ENCODE measurements at places on chromosomes 1 and 21. TPM values are rescaled to one million over a fixed set of nuclear protein-coding genes. Genes with fewer than 3 reads are reported as not detected.

The S100A5 gene
- total RNA-seq, result not detected

The CTBS gene
- total RNA-seq, result 25.2 TPM

The FCRLB gene
- 0.51 TPM for total RNA-seq

The TMOD4 gene
- not detected for total RNA-seq

The SH2D1B gene
- not detected for total RNA-seq

The TXLNA gene
- 38.6 TPM for total RNA-seq

The S100A7 gene
- not detected for total RNA-seq

The RAB13 gene
- total RNA-seq, result 94.2 TPM

The LCE1D gene
- not detected for total RNA-seq

The PDE4B gene
- total RNA-seq, result 3.4 TPM

The SLC26A9 gene
- total RNA-seq, result 0.16 TPM

The SLC45A1 gene
- total RNA-seq, result 0.52 TPM

The EFNA1 gene
- 5.1 TPM for total RNA-seq

The TTC22 gene
- total RNA-seq, result 0.29 TPM

The ZNF695 gene
- 25.2 TPM for total RNA-seq

The OVAAL gene
- total RNA-seq, result not detected

The FYB2 gene
- 12.0 TPM for total RNA-seq

The MYOG gene
- total RNA-seq, result not detected

The KCNJ10 gene
- 0.26 TPM for total RNA-seq

The SMIM34 gene
- not detected for total RNA-seq

The LMX1A gene
- total RNA-seq, result 0.13 TPM

The CASQ1 gene
- 0.56 TPM for total RNA-seq

The ALX3 gene
- not detected for total RNA-seq

The CTXND2 gene
- not detected for total RNA-seq

The IL12RB2 gene
- 0.14 TPM for total RNA-seq

The CDK11B gene
- 35.2 TPM for total RNA-seq

The CRP gene
- total RNA-seq, result 0.92 TPM

The KLHDC7A gene
- 4.4 TPM for total RNA-seq

The PHTF1 gene
- 26.3 TPM for total RNA-seq

The LRRC71 gene
- total RNA-seq, result not detected

The TLCD4 gene
- 16.5 TPM for total RNA-seq

The DYNLT4 gene
- total RNA-seq, result not detected

The PSMA5 gene
- total RNA-seq, result 124 TPM

The AGMAT gene
- total RNA-seq, result 4.4 TPM

The SPRR2F gene
- not detected for total RNA-seq

The BLACAT1 gene
- total RNA-seq, result 5.2 TPM

The KCTD3 gene
- 41.3 TPM for total RNA-seq

The MSH4 gene
- 0.34 TPM for total RNA-seq

The SIK1 gene
- total RNA-seq, result 3.5 TPM

The LIPI gene
- total RNA-seq, result not detected

The TAF12 gene
- total RNA-seq, result 39.5 TPM

The SLC25A34 gene
- total RNA-seq, result 0.74 TPM

The PPM1J gene
- 9.6 TPM for total RNA-seq

The PADI4 gene
- not detected for total RNA-seq

The SLC9A1 gene
- total RNA-seq, result 29.2 TPM

The PTGS2 gene
- total RNA-seq, result 0.09 TPM

The LORICRIN gene
- total RNA-seq, result not detected

All from endodermal cell (in vitro differentiated cells).